CD4-positive, alpha-beta T cell treated with Interleukin-15 for 1 hour (primary cell): ENCODE measurements at places on chromosomes 4 and X.
A peak's percentile ranks its signal among the peaks of the same experiment; 100 is the strongest.

DNA sequence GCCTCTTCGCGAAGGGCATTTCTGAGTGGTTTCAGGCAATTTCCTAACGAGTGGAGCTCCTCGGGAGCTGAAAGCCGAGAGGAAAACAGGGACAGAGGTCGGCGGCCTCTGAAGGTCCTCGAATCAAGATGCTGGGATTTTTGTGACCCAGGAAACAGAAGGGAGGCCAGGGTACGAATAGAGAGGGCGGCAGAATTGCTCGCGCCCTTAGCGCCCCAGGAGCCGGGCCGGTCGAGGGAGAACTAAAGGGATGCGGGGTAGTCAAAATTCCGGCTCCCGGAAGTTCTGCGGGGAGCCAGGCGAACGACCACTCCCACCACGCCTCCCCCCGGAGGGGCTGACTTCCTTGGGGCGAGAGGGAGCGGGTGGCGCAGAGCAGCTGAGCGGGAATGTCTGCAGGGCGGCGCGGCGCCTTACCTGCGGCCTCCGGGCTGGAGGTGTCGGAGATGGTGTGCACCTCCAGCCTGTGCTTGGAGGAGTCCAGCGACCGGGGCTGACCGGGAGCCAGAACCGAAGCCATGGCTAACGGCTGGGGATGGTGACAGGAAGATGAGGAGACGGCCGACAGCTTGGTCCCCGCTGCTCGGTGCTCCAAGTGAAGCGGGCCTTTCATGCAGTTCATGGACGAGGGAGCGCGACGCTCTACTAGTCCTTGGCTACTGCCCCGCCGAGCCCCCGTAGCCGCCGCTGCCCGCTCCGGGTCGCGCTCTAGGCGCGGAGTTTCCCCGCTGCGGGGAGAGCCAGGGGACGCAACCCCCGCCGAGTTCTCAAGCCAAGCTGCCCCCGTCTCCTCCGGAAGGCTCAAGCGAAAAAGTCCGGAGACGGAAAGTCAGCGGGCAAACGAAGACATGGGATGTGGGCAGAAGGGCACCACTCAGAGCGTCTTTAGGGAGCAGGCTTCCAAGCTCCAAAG is 782 bp downstream of the PITX2 start:
- no peak for DNase-seq

DNA sequence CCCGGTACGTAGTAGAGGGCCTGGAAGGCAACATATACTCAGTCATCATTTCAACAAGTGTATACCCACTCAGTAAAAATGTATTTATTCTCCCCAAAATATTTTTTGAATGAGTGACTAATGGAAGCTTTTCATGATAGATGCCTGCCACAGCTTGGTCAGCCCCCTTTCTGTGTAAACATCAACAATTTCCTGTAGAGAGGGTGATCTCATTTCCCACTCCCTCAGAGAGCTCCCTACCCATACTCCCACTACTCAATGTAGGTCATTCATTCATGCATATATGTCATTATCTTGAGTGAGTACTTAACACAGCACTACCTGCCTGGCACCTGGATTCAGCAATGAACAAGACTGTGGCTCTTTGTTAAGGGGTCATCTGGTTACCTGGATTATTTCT is 81.9 kb downstream of the STK32B start:
- DNase-seq: no peak

DNA sequence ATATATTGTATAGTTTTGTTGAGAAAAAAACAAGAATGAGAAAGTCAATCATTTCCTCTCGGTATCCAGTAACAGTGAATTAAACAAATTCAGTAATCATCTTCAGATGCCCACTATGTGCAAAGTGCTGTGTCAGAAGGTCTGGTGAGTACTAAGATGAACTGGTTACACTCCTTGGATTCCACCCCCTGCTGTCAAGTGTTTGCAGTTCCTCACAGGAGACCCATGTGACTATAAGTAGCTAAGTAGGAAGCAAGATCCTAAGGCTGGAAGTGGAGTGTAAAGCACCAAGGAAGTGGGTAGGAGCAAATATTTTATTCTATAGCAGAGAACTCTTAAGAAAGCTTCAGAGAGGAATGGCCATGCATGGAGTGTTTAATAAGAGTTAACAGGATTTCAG is 73.6 kb downstream of the SNX25 start:
- DNase-seq: no peak

- peak; percentile 47 for DNase-seq
These were observed 20.1 kb downstream of the ACSL1 start for GRCh38 chr4:184805462-184806228.

- peak; percentile 13 for DNase-seq
These were observed 48.5 kb upstream of the PABPC1L2A start for GRCh38 chrX:73127700-73128241.

DNA sequence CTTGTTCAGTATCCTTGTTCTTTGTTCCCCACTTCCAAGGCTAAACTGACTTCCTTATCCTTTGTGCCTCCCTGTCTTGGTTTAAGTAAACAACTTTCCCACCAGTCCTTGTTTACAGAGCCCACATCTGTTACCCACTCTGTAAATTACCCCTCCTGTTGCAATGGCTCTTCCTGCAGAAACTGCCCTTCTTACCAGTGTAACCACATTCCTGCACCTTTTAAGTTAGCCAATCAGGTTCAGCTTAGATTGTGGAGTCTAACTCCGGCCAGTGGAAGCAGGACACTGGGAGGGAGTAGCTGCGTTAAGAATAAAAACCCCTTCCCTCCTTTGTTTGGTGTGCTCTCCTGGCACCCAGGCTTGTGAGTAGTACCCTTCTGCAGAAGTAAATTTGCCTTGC is 360.9 kb downstream of the PRDM5 start:
- DNase-seq: no peak

- no peak for DNase-seq
These were observed 147.0 kb downstream of the AFAP1 start for GRCh38 chr4:7792616-7793015.

DNA sequence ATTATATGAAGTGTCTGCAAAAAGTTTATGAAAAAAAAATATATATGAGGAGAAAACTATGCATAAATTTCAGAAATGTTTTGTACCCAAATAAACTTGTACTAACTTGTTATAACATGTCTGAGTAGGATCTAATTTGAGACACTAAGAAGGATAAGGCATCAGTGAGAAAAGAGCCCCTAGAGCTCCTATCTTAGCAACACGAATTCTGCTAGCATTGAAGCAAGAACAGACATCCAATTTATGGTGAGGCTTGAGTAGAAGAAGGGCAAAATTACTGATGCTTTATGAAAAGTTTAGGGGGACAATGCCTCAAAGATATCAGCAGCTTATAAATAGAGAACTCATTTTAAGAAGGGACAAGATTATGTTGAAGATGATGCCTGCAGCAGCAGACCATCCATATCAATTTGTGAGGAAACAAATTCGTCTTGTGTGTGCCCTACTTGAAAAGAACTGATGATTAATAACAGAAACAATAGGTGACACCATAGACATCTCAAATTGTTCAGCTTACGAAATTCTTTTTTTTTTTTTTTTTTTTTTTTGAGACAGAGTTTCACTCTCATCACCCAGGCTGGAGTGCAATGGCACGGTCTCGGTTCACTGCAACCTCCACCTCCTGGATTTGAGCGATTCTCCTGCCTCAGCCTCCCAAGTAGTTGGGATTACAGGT is 35.7 kb upstream of the ADAM29 start:
- no peak for DNase-seq

DNA sequence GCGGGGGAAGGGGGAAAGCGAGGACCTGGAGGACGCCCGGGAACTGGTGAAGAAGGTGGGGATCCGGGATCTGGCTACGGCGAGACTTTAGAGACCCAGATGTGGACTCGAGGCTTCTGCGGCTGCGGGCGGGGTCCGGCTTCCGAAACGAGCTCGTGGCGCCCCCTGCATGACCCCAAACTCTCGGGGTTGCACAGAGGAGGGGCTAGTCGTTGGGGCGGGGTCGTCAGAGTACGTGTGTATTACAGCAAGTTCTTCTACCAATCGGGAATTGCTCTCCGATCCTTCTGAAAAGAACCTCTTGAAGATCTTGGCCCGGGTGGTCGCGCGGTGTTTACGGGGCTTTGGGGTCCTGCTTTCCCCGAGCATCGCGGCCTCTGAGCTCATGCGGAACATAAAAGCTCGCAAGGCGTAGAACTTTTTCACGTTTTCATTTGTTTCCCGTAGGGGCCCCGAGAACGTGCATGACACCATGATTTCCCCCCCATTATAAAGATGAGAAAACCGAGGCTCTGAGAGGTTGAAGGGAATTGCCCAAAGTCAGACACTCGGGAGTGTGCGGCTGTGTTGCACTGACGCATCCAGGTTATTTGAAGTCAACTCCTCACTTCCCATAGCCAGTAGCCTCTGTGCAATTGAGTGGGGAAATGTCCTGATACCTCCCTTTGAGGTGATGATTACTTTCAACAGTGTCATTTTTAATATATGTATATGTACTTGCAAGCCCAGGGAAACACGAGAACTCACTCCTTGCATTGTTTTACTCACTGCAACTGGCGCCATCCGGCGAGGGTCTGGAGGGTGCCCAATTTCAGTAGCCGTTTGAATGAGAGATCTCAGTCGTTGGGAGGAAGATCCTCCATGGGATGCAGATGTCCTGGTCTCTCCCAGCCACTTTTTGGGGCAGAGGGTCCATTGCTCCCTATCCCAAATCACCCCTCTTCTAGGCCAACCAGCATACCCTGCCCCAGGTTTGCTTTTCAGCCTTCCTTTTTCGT is at the start of gene BEND4:
Gene BEND4 (minus strand): TSS at position 149 of the 998 bp plus-strand sequence. CDS start 512 bp downstream, outside the sequence.
- DNase-seq: peak; percentile 46

DNA sequence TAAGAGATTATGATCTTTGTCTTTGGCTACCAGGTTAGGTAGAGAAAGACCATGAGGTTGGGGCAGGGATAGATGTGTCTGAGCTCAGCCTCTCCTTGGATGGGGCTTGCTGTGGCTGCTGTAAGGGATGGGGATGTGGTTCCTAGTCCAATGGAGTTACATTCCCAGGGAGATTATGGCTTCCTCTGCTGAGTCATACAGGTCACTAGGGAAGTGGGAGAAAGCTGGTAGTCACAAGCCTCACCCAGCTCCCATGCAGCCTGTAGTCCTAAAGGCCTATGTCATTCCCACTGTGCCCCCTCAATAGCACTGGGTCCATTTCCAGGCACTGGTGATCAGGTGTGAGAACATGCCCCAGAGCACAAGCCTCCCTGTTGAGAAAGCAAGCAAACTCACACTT is 70.6 kb upstream of the CENPE start:
- no peak for DNase-seq

DNA sequence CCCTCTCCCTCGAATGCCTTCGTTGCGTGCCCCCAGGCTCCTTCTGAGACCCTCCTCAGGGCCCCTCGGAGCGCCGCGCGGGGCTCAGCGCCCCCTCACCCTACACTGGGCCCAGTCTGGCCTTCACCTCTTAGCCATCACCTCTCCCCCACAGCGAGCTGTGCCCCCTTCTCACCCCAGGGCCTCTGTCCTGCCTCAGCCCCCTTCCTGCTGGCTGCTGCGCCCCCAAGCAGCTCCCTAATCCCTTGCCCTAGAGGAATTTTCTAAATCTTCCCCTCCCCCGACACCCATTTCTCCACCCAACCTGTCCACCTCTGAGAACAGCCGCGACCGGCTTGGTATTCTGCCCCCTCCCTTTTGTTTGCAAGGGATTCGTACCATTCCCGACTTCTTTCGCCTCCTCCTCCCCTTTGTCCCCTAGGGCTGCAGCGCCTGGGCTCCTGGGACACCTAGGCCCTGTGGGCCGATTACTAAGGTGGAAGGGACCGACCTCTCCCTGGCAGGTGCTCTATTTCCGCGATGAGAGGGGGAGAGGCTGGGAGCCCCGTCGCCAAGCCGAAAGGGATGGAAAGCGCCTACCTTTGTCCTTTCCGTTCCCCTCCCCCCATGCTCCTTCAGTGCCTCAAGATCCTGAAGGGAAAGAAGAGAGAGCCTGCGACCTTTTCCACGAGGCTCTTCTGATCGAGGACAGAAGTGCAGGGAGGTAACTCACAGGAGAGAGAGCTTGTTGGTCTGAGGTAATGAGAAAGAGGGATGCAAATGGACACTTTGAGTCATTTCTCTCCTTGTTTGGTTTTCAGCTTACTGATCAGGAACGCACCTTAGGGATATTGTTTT is 10.9 kb downstream of the DLG3 start:
- no peak for DNase-seq

- DNase-seq: no peak
These were observed 49.7 kb downstream of the FAM9B start for GRCh38 chrX:8984231-8984630.

DNA sequence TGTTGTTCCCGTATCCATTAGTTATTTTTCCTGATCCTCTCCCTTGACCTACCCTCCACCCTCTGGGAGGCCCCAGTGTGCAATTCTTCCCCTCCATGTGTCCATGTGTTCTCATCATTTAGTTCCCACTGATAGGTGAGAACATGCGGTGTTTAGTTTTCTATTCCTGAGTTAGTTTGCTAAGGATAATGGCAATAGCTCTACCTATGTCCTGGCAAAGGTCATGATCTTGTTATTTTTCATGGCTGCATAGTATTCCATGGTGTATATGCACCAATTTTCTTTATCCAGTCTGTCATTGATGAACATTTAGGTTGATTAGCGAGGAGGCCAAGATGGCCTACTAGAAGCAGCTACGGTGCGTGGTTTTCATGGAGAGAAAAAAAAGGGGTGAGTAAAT is 714.1 kb downstream of the STIM2 start:
- no peak for DNase-seq

DNA sequence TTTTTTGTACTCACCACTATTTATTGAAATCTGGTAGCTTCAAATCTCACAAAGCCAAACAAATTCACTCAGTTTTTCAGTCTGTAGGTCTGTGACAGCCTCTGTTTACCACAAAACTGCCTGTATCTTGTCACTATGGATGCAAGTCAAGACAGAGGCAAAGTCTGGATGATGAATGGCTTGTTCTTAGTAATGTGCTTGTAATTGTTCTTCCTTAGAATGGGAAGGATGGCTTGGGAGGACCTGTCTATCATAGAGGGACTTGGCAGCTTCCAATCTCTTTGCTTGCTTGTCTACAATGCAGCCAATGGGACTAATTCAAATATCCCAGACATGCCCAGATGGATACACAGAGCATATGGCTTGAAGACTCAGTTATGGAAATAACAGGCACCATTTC is 141.2 kb upstream of the SCML1 start:
- DNase-seq: no peak

DNA sequence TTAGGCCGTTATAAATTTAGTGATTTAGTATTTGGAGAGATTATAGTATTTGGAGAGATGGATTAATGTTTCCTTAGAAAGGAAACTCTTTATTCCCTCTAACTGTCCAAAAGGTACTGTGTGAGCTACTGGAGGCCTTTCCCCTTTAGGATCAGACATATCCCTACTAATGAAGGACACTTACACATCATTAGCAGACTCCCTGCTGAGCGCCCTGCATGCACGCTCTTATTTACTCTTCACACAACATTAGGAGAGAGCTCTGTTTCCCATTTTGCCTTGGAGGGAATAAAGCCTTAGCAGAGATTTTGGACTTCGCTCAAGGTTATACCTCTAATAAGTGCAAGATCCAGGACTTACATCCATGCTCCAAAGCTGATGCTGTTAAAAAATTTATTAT is 17.8 kb upstream of the STOX2 start:
- no peak for DNase-seq

DNA sequence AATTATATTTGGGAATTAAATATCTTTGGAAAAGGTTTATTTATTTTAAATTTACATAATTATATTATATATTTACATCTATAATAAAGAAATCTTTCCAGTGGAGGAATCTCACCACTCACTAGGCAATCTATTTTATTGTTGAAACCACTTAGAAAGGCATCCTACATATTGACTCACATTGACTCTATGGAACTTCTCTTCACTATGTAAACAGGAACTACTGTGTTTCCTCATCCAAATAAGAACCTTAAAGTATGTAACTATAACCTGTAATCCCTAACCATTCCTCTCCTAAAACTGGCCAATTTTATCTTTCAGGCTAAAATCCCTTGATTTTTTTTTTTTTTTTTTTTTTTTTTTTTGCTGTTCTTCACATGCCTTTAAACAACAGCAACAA is 268.7 kb downstream of the MAPK10 start:
- no peak for DNase-seq
